ENCODE measurements at places on chromosomes 5 and 9.

- no peak for DNase-seq
These were observed 1466.0 kb upstream of the C9orf72 start for GRCh38 chr9:29039258-29039657.

GRCh38 chr5:142757564-142757963 is 12.6 kb upstream of the ARHGAP26 start:
- no peak for DNase-seq

DNA sequence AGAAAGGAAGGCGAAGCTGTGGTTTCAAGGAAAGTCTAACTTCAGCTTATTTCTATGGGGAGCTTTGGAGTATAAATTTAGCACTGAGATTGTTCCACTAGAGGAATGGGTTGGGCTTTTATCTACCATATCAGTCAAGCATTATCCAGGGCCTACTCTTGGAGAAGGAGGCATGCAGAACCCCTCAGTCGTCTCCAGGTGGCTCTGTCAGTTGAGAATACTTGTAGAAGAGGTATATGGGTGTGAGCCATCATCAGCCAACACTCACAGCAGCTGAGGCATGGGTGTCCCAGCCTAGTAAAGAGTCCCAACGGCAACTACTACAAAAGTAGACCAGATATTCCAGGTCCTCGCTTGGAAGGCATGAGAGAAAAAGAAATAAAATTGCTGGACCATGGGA is 548.5 kb upstream of the GRAMD2B start:
- DNase-seq, result no peak

DNA sequence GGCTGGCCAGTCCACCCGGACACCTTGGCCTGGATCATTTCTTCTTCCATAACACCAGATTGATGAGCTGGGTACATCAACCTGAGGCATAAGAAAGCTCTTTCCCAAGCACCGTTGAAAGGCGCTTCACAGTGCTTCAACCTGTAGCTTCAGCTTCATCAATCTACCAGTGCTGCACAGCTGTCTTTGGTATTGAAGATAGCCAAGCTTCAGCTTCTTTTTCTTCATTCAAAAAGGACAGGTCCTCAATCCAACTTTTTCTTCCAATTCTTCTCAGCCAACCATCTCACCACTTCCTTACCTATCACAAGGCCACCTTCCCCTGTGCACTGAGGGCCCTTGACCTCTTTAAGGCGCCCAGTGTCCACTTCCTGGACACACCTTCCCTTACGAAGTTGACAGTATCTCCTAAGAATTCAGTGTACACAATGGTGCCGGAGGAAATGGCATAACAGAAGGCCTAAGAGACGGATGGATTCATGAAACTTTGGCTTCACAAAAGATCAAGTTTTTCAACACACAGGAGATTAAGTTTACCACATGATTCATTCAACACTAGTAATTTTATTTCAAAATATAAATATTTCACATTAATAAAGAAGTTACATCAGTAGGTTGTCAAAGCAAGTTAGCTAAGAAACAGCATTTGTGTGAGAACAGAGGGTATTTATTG is 1.4 kb upstream of the CTNNAL1 start:
- DNase-seq, result no peak

DNA sequence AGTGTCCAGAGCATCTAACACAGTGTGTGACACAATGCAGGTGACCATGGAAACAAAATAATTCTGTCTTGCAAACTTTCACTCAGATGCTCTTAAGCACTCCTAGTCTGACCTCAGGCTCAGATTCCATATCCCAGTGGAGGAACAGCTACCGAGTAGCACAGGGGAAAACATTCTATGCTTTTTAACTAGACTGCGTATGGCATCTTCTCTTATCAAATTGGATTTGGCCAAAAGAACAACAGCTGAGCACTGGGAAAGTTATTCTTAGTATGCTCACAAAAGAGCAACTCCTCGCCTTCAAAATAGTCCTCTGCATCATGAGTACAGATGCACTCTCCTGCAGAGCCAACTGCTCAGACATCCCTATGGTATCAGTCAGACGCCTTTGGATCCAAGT is 528.2 kb upstream of the DAP start:
- no peak for DNase-seq

DNA sequence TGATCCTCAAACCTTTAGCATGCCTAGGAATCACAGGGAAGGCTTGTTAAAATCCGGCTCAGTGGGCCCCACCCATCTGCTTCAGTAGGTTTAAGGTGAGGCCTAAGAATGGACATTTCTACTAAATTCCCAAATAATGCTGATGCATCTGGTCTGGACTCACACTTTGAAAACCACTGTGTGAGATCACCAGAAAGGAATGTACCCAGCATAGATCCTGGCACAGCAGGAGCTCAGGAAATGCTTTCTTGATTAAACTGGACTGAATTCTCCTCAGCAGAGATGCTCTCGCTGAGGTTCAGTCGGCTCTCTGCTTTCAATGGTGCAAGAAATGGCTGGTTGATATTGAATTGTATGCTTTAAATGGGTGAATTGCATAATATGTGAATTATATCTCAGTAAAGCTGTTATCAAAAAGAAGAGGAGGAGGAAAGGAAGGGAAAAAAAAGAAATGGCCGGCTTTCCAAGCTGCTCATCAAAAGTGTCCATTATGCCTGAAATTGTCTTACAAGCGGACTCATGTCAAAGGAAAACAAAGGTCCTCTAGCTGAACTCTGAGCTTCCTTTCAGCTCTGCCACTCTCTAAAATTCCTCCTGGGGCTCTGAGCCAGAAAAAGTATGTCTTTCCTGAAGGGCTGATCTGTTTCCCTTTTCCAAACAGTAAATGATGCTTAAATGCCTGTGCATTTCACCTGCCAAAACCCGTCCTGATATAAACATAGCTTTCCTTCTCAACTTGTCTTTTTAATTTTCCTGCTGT is 77.6 kb upstream of the SAP30L start:
- no peak for DNase-seq

DNA sequence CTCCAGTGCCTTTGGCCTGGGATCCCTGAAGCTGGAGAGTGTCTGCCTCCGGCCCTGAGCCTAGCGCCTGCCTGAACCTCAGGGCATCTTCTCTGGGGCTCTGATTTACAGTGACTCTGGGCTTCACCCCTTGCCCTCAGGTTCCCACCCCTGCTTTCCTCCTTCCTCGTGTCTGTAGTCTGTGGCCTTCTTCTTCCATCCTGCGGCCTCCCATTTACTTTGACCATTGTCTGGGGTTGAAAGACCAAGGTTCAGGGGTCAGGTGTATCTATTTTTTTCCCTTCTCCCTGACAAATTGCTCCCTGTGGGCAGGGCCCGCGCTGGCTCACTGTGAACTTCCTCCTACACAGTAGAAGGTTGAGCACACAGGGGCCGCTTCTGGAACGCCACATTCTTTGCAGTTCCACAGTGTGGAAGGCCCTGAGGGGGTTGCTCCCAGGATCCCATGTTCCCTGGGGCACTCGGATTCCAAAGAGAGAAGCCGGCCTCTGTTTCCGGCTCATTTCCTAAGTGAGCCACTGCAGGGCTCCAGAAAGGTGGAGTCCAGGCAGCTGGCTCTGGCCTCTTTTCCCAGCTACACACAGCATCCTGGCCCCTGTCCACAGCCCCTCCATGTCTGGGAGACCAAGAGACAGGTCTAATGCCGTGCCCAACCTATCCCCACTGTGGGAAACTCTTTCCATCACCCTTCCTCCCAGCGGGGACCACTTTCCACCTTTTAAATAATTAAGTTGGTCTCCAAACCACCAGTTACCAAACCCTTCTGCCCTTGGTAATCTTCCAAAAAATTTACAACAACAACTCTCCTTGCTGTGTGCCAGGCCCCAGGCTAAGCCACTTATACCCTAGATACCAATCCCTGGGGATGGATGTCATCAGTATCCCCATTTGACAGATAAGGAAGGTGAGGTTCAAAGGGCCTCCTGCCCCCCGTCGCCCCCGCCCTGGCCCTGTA is 140.3 kb upstream of the IER5L start:
- DNase-seq, result no peak

DNA sequence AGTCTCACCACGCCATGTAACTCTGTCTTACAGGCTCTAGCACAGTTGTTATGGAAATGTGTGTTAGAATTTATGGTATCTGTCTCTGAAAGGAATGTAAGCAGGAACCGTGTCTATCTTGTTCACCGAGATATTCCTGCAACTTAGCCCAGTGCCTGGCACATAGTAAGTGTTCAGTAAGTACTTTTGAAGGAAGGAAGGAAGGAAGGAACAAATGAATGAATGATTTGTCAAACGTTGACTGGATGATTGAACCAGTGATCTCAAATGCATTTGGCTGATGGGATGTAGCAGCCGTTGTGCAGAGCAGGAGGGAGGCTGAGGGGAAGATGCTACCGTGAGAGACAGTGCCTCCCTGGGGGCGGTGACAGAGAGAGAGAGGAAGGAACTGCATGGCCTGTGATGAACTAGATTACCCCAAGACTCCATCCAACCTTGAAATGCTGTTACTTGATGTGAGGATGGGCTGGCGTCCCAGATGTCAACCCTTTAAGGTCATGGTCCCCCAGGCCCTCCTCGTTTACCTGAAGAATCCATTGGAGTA is 47.5 kb upstream of the PPARGC1B start:
- DNase-seq, result no peak

- DNase-seq, result no peak
These were observed 52.7 kb upstream of the OSMR start for GRCh38 chr5:38793099-38793498.

GRCh38 chr9:133969681-133970580 is 22.2 kb downstream of the VAV2 start:
- DNase-seq, result no peak

DNA sequence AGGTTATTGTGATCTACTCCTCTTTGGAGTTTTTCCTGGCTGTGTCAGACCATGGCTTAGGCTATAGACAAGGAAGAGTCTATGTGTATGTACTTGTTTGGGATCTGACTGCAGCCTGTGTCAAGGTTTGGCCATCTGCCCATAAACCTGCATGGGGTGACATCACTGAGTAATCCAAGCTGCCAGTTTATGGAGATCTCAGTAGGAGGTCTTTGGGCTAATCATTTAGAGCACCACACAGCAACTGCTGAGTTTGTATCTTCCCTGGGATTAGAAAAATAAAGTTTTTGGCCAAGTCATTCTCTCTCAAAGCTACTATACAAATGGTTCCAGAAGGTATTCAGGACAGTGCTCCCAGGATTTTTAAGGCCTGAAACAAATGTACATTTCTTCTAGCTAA is 65.5 kb upstream of the HSPB3 start:
- DNase-seq, result no peak

DNA sequence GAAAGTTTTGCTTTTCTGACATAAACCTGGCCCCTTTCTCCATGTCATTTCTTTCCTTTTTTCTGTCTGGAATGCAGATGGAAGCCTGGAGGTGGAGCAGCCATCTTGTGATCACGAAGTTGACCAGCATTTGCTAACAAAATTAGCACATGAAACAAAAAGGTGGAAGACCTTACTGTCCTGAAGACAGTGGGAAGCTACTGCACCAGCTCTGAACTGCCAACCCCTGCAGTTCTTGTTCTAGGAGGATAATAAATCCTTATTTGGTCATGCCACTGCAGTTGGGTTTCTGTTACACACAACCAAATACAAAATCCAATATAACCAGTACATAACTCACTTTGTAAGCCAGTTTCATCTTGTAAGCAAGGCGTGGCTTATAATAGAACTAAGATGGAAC is 249.4 kb upstream of the TBCA start:
- DNase-seq, result no peak

DNA sequence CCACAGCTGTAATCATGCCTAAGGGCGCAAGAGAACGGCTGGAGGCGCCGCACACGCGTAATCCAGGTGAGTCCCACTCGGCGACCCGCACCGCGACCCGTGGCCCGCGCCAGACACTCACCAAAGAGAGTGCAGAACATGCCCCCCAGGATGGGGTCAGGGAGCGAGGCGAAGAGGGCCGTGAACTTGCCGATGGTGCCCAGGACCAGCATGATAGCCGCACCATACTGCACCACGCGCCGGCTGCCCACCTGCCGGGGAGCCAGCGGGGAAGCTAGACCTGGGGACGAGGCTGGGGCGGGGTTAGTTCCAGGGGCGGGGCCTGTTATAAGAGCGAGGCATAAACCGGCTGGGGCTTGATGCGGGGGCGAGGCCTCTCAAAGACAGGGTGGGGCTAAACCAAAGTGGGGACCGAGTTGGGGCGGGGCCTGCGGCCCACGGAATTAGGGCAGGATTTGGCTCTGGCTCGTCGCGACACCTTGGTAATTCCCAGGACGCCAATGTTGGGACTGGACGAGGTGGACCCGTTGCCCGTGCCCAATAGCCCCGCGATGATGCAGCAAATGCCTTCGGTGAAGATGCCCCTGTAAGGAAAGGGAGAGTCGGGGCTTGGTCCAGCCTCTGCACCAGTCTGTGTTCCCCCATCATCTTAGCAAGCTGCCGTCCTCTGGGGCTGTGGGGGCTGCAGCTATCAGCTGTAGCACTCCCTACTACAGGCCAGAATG is 4.8 kb downstream of the SLC23A1 start:
- no peak for DNase-seq

DNA sequence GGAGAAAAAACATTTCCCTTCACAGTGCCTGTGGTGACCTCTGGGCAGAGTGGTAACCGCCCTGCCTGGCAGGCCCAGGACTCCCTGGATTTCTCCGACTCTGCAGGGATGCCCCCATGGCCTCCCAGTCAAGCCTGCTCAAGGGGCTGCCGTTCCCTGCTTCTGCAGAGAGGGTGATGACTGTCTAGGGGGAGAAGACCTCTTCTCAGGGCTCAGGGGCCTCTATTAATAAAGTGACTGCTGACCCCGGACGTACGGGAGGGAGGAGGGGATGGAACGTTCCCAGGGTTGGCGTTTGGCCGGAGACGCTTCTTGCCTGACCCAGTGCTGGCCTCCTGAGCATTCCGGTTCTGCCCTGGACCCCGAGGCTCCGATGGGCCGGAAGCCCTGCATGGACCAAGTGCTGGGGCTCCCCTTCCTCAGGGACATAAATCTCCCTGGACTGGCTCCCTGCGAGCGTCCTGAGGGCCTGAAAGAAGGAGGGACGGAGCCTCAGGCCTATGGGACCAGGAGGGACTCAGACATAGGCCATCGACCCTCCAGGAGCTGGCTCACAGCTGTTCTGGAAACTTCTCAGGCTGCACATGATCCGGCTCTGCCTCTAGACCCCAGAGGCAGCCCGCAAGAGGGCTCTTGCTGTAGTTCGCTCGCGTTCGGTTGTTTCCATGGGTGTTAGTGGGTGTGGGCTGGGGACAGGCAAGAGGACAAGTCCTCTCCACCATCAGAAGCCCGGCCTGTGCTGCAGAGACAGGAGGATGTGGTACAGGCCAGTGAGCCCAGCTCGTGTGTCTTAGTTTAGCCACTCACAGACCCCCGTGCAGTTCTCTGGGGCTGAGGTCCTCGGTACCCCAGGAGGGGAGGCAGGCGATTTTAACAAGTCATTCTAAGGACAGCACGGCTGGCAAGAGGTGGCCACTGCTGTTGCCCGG is 8.1 kb upstream of the RNU6ATAC start:
- no peak for DNase-seq

- no peak for DNase-seq
These were observed 341.4 kb upstream of the RFX3 start for GRCh38 chr9:3867196-3867595.

- DNase-seq, result no peak
These were observed 1.1 kb upstream of the ANKDD1B start for GRCh38 chr5:75610201-75610600.

DNA sequence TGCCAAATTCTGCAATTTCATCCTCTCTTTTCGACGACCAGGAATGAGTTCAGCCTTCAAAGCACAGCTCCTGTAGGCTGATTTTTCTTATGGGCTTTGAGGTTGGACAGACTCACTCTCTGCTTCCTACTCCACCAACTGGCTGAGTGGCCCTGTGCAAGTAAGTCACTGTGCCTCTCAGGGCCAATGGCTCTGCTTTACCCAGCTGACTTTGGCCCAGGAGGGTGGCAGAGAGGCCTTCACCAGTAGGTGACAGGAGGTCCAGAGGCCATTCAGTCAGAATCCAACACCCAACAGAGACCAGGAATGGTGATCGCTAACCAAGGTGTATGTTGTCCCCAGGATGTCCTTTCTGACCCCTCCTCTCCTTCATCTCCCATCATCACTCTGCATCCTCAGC is 49.5 kb upstream of the ALDH1B1 start:
- DNase-seq, result no peak
